ENCODE measurements at places on chromosomes 2 and 18.

DNA sequence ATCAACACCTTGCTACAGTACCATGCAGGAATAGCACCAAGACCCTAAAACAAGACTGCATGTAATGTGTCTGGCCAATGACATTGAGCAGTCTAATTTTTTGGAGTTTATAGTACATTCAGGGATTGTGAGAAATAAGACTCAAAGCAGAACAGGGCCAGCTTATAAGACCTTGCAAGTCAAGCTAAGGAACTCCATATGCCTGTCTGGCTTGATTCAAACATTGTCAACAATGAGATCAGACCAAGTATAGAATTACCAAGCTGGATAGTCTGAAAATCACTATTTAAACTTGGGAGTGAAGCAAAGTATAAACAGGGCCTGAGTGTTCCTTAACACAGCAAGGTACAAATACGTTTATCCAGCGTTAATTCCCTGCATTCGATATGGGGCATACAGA, 370.9 kb downstream of the CNTNAP5 start:
- no peak for DNase-seq

- no peak for DNase-seq
Measured at GRCh38 chr18:25171334-25171733, 180.6 kb downstream of the ZNF521 start.

DNA sequence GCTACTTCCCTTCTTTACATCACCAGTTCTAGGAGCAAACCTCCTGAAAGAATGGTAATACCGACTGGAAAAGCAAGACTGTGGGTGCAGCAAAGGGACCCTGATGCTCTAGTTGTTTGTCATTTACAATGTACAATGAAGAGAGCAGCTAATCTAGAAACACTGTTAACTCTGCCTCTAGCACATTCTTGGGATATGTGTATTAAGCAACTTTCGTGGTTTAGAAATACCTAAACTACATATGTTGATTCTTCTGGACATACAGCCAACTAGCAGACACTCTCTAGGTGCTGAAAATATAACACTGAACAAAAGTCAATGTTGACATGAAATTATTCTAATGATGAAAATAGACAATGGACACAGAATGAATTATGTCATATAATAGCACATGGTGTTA, 440.3 kb upstream of the MC4R start:
- DNase-seq: no peak

DNA sequence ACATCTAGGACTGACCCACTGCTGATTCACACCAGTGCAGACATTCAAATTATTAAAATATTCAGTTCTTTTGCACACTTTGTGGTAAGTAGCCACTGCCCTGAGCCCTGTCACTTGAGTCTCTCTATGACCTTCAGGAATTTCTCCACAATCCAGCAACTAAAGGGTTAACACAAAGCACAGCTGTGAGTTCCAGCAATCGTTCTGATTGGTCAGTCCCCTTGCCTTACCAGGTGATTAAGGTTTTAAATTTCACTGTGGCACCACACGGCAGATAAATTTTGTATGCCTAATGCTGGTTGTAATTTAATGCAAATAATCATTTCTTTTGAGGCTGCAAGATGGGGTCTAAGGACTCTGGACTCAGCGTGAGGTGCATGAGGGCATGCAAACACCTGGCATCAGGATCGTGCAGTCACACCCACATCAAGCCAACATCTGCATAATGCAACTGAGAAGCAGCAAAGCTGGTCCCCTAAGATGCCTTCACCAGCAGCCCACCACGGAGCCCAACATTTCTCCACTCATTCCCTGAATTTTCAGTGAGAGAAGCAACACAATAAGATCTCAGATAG, 36.6 kb downstream of the SLC14A1 start:
- no peak for DNase-seq

Data from stimulated activated CD4-positive, alpha-beta T cell treated with anti-CD3 and anti-CD28 coated beads, TNF-alpha, amount 100 ng/mL, for 1 hour (primary cell).